ENCODE measurements at places on chromosomes 1 and 21.

- no peak for DNase-seq
These were observed 10.9 kb downstream of the NRDC start for GRCh38 chr1:51867479-51868232.

DNA sequence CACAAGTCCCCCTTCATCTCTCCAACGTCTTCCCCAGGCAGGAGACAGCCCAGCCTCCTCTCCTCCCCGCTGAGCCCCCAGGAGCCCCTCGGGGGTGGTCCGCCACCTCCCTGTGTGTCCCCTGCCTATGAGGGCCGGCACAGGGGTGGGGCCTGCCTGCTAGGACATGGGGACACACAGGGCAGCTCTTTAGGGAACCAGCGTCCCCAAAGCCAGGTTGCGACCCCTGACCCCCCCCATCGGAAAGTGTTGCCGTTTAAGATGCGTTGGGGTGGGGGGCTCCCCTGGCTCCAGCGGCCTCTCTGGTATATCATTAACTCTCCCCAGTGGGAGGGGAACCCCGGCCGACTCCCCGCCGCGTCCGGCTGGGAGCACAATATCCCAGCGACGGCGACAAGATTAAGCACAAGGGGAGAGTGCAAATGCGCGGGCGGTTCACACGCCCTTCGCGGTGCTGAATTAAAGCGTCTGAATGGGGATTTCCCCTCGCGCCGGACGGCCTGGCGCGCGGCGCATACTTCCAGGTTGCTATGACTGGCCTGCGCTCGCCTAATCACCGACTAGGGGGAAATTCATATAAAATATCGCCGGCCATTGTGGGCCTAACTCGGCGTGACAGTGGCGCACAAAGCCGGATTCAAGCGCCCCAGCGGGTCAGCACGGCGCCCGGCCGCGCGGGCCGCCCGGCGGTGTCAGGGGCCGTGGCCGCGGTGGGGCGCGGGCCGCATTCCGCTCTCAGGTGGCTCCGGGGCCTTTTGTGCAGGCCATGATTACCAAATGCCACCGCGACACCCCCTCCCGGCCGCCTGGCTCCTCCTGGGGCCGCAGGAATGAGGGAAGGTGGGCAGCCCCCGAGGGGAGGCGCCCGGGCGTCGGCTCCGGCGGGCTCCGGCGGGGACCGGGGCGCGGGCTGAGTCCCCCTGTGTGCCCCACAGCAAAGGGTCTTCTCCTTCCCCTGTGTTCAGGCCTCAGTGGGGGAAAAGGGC is 30.9 kb downstream of the WNT3A start:
- DNase-seq = peak; percentile 36

DNA sequence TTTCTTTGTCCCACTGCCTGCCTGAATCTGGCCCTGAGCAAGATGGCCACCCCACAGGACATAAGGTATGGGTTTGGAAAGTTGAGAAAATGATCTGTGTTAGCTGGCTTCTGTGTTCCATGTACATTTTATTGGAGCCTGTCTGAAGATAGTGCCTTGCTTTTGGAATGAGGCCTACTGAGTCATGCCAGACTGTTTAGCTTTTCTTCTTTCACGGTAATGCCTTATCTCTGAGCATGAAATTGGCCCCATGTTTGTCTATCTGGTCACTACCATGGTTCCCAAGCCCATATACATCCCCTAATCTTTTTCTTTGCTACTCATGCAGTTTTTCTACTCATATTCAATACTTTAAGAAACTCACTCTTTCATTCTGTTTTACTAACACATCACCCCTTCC is 85.1 kb upstream of the LMO4 start:
- no peak for DNase-seq

GRCh38 chr1:170291516-170291915 is 145.8 kb downstream of the NTMT2 start:
- no peak for DNase-seq

DNA sequence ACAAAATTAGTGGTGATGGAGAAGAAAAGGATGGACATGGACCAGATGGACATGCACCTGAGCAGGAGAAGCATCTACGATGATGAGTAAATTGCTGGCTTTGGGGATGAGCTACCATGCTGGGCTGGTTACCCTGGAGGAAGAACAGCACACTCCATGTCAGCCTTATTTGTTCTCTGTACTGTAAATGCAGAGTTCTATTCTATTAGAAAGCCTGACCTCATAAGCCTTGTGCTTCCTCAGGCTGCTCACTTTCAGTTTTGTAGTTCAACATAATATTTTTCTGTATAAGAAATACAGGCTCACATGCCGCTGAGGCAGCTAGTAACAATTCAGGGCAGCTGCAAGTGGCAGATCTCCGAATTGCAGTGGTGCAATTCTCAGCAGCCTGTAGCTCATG is 249.6 kb downstream of the PLA2G4A start:
- DNase-seq = no peak

GRCh38 chr1:234734412-234734835 is 124.4 kb upstream of the IRF2BP2 start:
- no peak for DNase-seq

GRCh38 chr1:113652771-113653170 is 106.5 kb downstream of the PHTF1 start:
- DNase-seq = no peak

- no peak for DNase-seq
These were observed 15.4 kb upstream of the ADAR start for GRCh38 chr1:154623358-154623757.

- no peak for DNase-seq
These were observed 83.2 kb downstream of the SH3GLB1 start for GRCh38 chr1:86787621-86788020.

- DNase-seq = no peak
These were observed 62.8 kb downstream of the SLX9 start for GRCh38 chr21:45002381-45003204.

GRCh38 chr1:183349201-183349711 is 68.9 kb downstream of the NMNAT2 start:
- no peak for DNase-seq

DNA sequence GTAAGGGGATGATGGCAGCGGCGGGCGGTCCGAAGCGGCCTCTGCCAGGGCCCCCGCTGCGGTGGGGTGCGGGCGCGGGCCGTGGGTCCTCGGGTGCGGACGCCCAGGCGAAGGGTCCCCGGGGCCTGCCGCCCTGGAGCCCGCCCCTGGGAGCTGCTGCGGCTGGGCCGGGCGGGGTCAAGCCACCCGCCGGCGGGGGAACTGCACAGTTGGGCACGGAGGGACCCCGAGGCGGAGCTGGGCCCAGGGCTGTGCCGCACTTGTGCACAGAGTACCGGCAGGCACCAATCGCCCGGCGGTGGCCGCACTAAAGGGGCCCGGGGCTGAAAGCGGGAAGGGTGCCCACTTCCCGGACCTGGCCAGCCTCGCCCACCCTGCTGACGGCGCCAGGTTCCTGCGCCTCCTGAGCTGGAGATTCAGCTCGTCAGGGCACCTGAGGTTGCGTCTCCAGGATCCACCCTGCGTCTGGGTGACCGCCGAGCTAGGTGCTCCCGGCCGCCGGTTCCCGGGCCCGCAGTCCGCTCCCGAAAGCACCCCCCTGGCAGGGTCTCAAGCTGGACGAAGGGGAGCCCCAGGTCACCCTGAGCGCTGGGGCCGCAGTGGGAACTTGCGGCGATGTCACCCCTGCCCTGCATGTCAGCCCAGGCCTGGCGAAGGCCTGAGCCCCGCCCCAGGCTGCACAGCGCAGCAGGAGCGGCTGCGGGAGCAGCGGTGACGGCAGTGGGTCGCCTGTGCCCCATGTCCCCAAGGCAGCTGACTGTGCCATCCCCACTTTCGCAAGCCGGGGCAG is 56.7 kb upstream of the ETV3 start:
- DNase-seq = no peak

DNA sequence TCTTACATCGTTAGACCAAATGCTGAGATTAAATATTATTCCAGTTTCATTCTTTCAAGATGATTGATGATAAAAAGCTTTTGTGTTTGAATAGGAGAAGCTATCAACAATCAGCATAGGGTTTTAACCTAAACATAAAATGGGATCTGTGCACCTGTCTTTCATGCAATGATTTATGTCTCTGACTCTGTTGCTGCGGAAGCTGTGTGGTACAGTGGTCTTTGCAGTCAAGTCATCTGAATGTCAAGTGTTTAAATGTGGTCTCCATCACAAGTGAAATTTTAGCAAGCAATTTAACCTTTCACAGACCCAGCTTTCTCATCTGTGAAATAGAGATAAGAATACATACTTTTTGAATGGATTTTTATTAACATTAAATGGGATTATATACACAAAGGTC is 107.2 kb downstream of the PLPPR5 start:
- DNase-seq = no peak

DNA sequence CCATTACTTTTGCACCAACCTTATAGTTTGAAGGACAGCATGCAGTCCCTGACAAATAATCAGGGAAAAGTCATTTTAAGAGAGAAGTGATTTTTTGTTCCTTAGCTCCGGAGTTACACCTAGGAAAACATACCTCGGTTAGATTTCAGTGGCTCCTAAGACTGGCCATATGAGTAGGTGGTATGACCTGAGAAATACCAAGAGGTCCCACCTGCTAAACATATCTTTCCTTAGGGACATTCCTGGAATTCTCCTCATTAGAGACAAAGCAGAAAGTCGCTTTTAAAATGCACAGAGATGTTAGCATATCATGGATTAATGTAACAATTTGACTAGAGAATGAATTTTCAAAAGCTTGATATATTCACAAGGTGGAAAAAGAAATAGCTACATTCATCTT is 84.2 kb upstream of the RNPC3 start:
- no peak for DNase-seq

Data from activated CD4-positive, alpha-beta T cell treated with anti-CD3 and anti-CD28 coated beads, Interleukin-2, Interleukin-4, amounts not matched to agents 100 ng/mL and 50 ng/mL, durations not matched to agents 16 hours and 8 hours (primary cell).